Naive thymus-derived CD4-positive, alpha-beta T cell (primary cell): ENCODE measurements at places on chromosomes 11 and 22. TPM values are rescaled to one million over a fixed set of nuclear protein-coding genes. Genes with fewer than 3 reads are reported as not detected.

- H3K36me3 ChIP-seq = no peaks in the 10 kb centered on the region
- H3K4me3 ChIP-seq = no peak overlapping the region
- no peak for DNase-seq
- H3K4me1 ChIP-seq = peaks cover 71% of the 10 kb centered on the region
These were observed 48.9 kb downstream of the CD82 start for GRCh38 chr11:44614281-44614775.

DNA sequence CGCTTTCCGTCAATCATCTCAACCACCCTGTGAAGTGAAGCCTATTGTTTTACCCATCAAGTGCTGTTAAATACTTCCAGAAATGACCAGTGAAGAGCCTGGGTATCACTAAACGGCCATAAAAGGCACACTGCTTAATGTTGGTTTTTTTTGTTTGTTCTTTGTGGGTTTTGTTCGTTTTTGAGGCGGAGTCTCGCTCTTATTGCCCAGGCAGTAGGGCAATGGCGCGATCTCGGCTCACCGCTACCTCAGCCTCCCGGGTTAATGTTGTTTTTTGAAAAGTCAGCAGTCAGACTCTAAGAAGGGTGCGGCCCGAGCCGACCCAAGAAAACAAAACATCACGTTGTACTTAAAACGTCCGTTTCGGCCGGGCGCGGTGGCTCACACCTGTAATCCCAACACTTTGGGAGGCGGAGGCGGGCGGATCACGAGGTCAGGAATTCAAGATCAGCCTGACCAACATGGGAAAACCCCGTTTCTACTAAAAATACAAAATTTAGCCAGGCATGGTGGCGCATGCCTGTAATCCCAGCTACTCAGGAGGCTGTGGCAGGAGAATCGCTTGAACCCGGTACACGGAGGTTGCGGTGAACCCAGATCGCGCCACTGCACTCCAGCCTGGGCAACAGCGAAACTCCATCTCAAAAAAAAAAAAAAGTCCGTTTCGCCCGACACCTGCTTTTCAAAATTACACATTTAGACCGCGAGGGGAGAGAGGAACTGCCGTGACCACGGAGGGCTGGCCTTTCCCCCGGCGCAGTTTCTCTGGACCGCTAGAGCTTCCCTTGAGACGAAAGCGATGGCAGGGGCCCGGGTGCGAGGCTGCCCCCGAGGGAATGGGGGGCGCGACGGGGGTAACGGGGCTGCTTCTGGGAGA, 714 bp downstream of the CD59 start:
- H3K27me3 ChIP-seq = no peaks in the 10 kb centered on the region
- peak overlapping the region; percentile 72 for H3K27ac ChIP-seq
- peak; percentile 36 for DNase-seq
- peak overlapping the region; percentile 76 for H3K4me3 ChIP-seq
- H3K36me3 ChIP-seq = peaks cover 6% of the 10 kb centered on the region

- H3K4me3 ChIP-seq = no peak overlapping the region
- no peaks in the 10 kb centered on the region for H3K4me1 ChIP-seq
- no peaks in the 10 kb centered on the region for H3K36me3 ChIP-seq
- H3K27me3 ChIP-seq = no peaks in the 10 kb centered on the region
These were observed 676.2 kb downstream of the BRD1 start for GRCh38 chr22:49151256-49152126.

GLB1L2 gene
- 1.7 TPM for total RNA-seq

SORL1 gene
- total RNA-seq = 375 TPM

ACR gene
- not detected for total RNA-seq

- H3K36me3 ChIP-seq = no peaks in the 10 kb centered on the region
- no peaks in the 10 kb centered on the region for H3K27me3 ChIP-seq
- H3K4me1 ChIP-seq = no peaks in the 10 kb centered on the region
- H3K27ac ChIP-seq = no peak overlapping the region
- no peak overlapping the region for H3K4me3 ChIP-seq
These were observed 7.7 kb downstream of the RHBDD3 start for GRCh38 chr22:29260031-29260560.

GRCh38 chr22:27507111-27507611, 294.4 kb downstream of the MN1 start:
- H3K4me1 ChIP-seq = no peaks in the 10 kb centered on the region
- H3K4me3 ChIP-seq = no peak overlapping the region
- no peaks in the 10 kb centered on the region for H3K36me3 ChIP-seq
- H3K27me3 ChIP-seq = no peaks in the 10 kb centered on the region
